Hair follicle dermal papilla cell (primary cell): ENCODE measurements at places on chromosomes 13 and 19. TPM values are rescaled to one million over a fixed set of nuclear protein-coding genes. Genes with fewer than 3 reads are reported as not detected.

The CXCL17 gene
- total RNA-seq, result not detected in 2 replicates

The CGB7 gene
- total RNA-seq, result 0.16 TPM in 1 of 2 replicates, not detected in the other

The FFAR1 gene
- total RNA-seq, result not detected in 2 replicates

The SPART gene
- total RNA-seq, result 85.0 and 89.4 TPM in 2 replicates

The CYP2A6 gene
- total RNA-seq, result not detected in 2 replicates

The SIGLEC8 gene
- not detected in 2 replicates for total RNA-seq

The CGB2 gene
- total RNA-seq, result not detected in 2 replicates

The DCT gene
- total RNA-seq, result 0.16 TPM in 1 of 2 replicates, not detected in the other

The CD33 gene
- total RNA-seq, result not detected in 2 replicates

The CEACAM8 gene
- total RNA-seq, result not detected in 2 replicates

The MRPS31 gene
- 11.0 and 11.1 TPM in 2 replicates for total RNA-seq

The PHF11 gene
- 20.3 and 21.6 TPM in 2 replicates for total RNA-seq

The SCGB2B2 gene
- total RNA-seq, result 0.16 and 0.24 TPM in 2 replicates

The C19orf53 gene
- 30.0 and 42.6 TPM in 2 replicates for total RNA-seq

The MEIOSIN gene
- not detected in 2 replicates for total RNA-seq

The CYP2F1 gene
- total RNA-seq, result not detected in 2 replicates

The FIZ1 gene
- total RNA-seq, result 3.9 and 7.3 TPM in 2 replicates

The SLC7A10 gene
- total RNA-seq, result not detected in 2 replicates

The AMER2 gene
- not detected in 2 replicates for total RNA-seq

The CEACAM16 gene
- not detected in 2 replicates for total RNA-seq

The ANKRD24 gene
- 0.49 and 0.61 TPM in 2 replicates for total RNA-seq

The ZNF614 gene
- total RNA-seq, result 13.4 and 16.6 TPM in 2 replicates

The RNF17 gene
- total RNA-seq, result not detected in 2 replicates

The TMIGD2 gene
- total RNA-seq, result 0.36 TPM in 1 of 2 replicates, not detected in the other
